Posterior vena cava (tissue), 2 donors: ENCODE measurements at places on chromosomes 2 and 18.

- DNase-seq, result no peak
Measured at GRCh38 chr18:58402951-58403702, 225.8 kb downstream of the ALPK2 start.

DNA sequence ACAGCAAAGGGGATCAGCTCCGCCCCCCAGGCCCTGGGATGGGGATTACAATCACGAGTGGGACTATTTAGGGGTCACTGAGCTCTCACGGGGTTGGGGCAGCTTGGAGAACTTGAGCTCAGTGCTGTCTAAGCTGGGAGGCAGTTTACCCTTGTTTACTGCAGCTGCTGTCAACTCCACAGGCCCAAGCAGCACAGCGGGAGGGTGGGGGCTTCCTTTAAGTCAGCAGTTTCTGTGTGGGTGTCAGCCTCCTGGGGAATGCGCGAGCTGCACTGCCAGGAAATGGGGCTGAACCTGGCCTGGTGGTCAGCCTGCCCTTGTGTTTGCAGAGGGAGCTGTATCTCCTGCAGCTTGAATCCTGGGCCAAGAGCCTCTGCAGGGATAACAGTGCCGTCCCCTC lies 29.8 kb downstream of the TOGARAM2 start:
- DNase-seq, result no peak

DNA sequence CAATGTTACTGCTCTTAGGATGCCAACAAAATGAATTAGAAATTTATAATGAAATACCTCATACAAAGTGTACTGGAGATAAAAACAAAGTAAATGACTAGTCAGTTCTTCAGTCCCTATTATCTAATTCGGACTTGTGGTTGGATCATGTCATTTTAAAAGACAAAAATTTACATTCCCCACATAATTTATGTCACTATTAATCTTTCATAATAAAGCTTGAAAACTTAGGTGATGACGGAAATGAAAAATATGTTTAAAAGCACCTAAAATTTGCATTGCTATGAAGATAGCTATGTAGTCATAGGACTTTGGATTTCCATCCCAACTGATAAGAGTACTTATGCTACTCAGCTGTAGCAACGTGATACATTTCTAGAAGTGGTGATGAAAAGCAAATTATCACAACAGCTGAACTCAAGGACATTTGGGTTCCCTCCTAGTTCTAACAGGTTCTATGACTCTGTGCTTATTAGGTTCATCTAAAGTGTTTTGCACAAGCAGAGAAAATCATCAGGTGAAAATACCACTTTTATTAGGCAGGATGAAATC lies 58.4 kb downstream of the LRPPRC start:
- no peak for DNase-seq

DNA sequence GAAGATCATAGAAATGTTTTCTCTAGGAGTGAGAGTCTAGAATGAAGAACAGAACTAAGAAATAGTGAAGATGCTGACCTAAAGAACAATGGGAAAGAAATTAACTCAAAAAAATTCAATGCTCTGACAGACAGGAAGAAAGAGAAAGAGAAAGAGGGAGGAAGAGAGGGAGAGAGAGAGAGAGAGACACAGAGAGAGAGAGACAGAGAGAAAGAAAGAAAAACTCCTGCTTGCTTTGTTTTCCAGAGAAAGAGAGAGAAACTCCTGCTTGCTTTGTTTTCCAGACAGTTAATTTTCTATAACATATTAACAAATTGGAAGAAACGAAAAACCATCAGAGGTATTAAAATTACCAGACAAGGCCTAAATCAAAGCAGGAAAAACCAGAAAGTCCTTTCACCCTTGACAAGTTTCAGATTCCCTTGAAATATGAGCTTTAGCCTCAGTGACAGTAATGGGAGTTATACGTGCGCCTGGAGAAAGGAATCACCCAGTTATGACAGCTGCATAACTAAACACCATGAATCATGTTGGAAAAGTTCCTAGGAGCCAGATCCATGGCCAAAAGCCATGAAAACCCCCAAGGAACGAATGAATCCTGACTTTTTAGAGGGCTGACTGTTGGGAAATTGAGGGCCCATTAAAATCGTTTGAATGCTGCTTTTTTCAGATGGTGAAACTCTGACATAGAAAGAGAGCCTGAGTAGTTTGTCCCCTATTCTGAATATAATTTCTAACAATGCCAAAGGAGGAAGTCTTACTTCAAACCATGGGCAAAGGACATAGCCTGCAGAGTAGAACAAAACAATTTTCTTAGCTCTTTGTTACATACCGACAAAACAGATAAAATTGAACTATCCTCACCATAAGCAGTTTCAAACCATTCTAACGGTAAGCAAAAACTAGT lies 228.6 kb upstream of the CHST9 start:
- no peak for DNase-seq

GRCh38 chr2:112877423-112877822 lies 33.5 kb upstream of the IL37 start:
- no peak for DNase-seq

- DNase-seq, result no peak
Measured at GRCh38 chr2:28135324-28135723, 244.8 kb downstream of the BABAM2 start.

DNA sequence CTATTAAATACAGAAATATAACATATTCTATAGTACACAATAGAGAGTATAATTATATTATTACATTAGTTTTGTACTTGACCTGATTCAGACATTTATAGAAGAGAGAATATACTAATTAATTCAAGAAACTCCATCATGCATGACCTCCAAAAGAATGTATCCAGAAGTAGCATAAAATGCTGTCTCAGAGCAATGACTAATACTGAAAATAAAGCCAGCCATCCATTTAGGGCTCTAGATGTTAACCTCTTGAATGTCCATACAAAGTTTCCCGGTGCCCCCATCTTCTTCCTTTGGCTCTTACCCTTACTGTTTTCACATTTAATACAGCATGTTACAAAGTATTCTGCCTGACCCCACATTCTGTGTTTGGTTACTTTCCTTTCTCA lies 102.0 kb downstream of the ARHGAP15 start:
- DNase-seq, result no peak
